OCI-LY7 (cell line): ENCODE measurements at places on chromosomes 11 and 22. TPM values are rescaled to one million over a fixed set of nuclear protein-coding genes. Genes with fewer than 3 reads are reported as not detected.

DNA sequence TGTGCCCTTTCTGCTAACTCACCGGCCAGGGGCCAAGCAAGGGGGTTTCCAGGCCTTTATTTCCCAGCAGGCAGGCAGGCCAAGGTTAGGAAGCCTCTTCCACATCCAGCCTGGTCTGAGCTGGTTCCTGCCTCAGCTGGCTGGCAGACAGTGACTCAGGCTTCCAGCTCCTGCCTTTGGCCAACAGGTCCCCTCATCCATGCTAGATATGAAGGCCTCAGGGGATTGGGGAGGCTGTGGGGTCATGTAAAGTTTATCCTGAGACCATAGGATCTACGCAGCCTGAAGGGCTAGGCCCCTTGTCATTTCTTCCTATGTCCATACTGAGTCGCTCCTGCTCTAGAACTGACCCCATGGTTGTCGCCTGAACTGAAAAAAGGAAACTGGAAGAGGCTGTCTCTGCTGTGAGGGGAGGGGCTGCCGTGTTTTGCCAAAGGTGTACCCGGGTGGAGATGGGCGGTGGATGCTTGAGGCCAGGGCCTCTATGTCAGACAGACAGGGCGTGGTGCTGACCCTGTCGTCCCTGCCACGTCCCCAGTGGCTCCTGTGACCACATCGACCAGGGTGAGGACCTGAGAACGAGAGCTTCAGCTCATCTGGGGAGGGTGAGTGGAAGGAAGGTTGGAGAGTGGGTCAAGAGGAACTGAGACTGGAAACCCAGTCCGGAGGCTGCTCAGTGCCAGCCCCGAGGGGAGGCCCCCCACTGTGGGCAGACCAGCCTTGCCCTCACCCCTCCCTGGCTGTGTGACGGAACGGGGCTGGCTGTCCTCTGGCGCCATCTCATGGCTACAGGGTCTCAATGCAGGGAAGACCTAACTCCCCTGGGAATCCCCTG lies 17.0 kb downstream of the P2RY6 start:
- peak; percentile 80 for DNase-seq

DNA sequence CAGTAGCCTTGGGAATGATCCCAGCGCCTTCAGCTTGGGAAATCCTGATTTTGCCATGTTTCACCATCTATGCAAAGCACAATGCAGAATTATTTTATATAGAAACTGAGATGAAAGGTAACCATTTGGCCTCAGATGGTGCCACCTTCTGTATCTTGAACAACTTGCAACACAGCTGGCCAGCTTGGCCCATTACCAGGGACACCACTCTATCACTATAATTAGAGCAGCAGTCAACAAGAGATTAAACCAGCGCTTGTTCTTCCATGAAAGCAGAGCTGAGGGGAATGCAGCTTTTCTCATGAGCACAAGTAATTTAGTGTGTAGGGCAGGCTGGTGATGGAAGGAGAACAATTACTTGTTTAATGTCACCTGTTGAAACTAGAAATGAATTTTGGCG lies 6.7 kb upstream of the ZDHHC13 start:
- DNase-seq: no peak

DNA sequence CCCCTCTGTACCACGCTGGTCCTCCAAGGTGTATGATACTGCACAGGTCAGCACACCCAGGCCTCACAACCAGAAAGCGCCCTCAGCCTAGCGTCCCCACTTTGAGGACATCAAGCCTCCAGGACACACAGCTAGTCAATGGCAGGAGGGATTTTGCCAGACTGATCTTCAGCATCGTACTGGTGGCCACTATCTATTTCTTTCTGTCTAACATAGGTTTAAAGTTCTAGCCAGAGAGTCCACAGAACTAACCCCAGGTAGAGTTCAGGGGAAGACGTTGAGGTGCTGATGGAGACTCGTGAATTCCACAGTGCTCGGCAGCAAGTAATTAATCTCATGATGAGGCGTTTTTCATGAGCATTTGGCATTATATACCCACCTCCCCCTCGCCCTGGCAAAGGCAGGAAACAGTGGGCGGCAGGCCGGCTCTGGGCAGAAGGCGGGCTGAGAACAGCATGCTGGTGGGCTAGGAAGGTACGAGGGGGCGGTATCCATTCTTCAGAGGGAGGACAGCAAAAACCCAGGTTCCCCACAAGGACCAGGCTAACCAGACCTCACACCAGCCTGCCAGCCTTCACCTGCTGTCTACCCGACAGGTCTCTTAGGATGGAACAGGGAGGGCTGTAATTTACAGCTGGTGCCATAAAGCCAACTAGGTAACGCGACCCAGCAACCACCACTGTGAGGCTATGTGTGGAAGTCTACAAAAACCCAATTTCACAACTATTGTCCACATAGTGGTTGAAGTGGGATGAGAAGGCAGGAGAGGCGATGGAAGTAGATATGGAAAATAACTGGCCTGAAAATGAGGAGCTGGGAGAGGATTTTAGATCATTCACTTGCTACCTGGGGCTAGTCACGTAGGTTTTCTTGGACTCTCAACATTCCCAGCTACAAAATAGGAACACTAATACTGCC lies 18.5 kb downstream of the MYH9 start:
- DNase-seq: no peak

DNA sequence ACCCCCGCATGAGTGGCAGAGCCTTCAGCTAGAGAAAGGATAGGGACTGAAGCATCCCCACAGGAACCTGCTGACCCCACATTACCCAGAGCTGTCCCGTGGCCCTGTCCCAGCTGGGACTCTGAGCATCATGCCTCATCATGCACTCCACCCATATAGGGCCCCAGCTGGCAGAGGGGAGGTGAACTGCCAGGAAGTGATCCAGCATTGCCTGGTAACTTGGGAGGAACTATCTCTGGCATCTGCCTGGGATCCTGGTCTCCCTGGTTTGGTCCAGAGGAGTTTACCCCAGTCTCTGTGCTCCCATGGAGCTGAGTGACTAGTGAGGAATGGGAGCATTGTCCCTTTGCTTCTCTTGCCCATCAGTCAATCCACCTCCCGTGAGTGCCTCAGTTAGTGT lies 228.8 kb downstream of the GRIK4 start:
- no peak for DNase-seq

DNA sequence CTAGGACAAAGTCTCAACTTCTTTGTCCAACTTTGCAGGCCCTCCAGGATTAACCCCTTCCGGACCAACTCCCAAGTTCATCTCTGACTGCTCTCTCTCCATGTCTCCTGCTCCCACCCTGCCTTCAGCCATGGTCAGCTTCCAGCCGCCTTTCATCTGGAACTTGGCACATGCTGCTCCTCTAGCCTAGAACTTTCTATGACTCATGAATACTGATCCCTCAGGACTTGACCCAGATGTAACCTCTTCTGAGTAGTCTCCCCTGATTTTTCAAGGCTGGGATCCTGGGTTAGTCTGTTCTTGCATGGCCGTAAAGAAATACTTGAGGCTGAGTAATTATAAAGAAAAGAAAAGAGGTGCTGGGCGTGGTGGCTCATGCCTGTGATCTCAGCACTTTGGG lies 5.2 kb upstream of the SLC15A3 start:
- DNase-seq: no peak

DNA sequence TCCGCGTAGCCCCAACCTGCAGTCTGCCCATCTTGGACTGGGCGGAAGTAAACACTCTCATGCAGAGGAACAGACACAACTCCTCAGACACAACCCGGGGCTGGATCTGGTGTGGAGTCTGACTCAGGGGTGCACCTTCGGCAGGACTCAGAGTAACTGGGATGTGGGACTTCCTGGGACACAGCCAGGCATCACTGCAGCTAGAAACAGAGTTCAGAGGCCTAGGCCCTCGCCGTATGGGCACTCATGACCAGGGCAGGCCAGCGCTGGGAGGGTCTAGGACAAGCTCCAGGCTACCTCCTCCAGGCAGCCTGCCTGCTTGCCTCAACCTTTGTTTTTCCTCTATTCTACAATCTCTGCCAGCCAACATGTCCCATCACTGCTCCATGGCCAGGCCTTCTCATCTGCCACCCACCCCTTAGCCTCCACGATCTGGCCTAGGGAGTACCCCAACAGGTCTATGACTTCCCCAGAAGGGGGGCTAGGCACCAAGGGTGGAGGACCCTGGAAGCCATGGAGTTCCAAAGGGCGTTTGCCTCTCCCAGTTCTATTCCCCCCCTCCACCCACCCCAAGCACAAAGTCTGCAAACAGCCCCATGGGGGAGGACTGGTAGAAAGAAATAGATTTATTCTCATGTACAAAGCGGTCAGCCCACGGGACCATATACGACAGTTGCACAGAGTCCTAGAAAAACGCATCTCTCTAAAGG lies 98.5 kb downstream of the PDE2A start:
- DNase-seq: no peak

DNA sequence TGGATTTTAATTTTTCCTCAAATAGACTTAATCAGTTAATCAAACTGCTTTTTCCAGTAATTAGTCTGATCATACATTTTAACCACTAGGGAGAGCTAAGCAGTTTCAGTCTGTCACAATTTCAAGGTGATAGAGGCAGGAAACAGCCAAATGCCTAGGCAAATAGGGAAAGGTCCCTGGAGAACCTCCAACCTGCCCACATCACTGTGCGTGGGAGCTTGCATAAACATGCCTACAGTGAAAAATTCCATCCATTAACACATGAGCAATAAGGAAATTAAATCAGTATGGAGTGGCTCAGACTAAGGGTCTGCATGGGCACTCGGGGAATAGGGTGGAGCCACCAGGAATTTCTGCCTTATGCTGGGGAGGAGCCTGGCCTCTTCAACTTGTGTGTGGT lies 74.6 kb downstream of the AASDHPPT start:
- DNase-seq: no peak

GRCh38 chr11:58574881-58575280 lies 775 bp downstream of the LPXN start:
- no peak for DNase-seq

DNA sequence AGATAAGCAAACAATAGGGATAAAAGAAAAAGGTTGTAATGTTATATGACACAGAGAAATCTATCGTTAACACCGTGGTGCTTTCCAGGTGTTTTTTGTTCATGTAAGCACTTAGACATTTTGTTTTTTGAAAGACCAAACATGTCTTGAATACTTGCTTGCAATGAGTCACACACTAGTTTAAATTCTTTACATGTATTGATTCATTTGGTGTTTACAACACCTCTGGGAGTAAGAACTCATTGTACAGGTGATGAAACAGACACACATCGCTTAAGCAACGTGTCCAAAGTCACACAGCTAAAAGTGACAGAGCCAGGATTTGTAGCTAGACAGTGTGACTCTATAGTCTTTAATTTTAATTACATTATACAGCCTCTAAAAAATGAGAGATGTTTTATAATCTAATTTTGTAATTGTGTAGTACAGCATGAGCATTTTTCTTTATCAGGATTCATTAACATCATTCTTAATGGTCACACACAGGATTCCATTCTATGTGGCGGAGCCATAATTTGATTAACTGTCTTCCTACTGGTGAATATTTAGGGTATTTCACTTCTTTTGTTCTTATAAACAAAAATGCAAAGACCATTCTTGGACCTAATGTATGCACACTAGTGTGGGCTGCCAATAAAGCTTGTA lies 148.8 kb downstream of the DBX1 start:
- DNase-seq: no peak

GRCh38 chr11:97451441-97451840 lies 1061.6 kb downstream of the JRKL start:
- no peak for DNase-seq

DNA sequence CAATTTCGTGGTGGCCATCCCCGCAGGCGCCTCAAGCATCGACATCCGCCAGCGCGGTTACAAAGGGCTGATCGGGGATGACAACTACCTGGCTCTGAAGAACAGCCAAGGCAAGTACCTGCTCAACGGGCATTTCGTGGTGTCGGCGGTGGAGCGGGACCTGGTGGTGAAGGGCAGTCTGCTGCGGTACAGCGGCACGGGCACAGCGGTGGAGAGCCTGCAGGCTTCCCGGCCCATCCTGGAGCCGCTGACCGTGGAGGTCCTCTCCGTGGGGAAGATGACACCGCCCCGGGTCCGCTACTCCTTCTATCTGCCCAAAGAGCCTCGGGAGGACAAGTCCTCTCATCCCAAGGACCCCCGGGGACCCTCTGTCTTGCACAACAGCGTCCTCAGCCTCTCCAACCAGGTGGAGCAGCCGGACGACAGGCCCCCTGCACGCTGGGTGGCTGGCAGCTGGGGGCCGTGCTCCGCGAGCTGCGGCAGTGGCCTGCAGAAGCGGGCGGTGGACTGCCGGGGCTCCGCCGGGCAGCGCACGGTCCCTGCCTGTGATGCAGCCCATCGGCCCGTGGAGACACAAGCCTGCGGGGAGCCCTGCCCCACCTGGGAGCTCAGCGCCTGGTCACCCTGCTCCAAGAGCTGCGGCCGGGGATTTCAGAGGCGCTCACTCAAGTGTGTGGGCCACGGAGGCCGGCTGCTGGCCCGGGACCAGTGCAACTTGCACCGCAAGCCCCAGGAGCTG lies 24.8 kb downstream of the ADAMTS15 start:
- DNase-seq: no peak

GRCh38 chr11:83191491-83191890 lies 2.0 kb upstream of the ANKRD42 start:
- no peak for DNase-seq

GRCh38 chr11:93694109-93694508 lies 32.6 kb downstream of the CEP295 start:
- DNase-seq: no peak

GRCh38 chr22:30265823-30266444 lies 717 bp downstream of the OSM start:
- DNase-seq: peak; percentile 90

The GATD1 gene
- total RNA-seq: 117 and 141 TPM in 2 replicates

The RASD2 gene
- total RNA-seq: 0.11 TPM in 1 of 2 replicates, not detected in the other

The KCNC1 gene
- not detected in 2 replicates for total RNA-seq

The SAA4 gene
- total RNA-seq: not detected in 2 replicates

The GSTT2B gene
- total RNA-seq: not detected in 2 replicates

The OR8B12 gene
- not detected in 2 replicates for total RNA-seq

The NPTXR gene
- 0.08 and 0.11 TPM in 2 replicates for total RNA-seq

The RASL10A gene
- total RNA-seq: 23.3 and 23.7 TPM in 2 replicates

The UBQLNL gene
- total RNA-seq: 0.13 and 0.15 TPM in 2 replicates
